Activated CD8-positive, alpha-beta memory T cell treated with anti-CD3 and anti-CD28 coated beads for 4 hours (primary cell): ENCODE measurements at places on chromosomes 6 and 20.

DNA sequence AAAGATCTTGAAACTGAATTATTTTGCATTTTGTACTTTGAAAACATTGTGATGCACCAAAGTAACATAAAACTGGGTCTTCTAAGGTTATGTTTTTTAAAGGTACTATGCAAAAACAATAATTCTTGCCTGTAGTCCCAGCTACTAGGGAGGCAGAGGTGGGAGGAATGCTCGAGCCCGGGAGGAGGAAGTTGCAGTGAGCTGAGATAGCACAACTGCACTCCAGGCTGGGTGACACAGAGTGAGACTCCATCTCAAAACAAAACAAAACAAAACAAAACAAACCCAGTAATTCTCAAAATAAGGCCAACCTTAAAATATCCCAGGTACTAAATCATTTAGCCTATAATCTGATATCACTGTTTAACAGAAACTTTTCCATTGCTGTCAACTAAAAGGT lies 269.6 kb downstream of the KHDC1L start:
- DNase-seq, result no peak

GRCh38 chr6:34145161-34146020 lies 496 bp downstream of the GRM4 start:
- no peak for DNase-seq

DNA sequence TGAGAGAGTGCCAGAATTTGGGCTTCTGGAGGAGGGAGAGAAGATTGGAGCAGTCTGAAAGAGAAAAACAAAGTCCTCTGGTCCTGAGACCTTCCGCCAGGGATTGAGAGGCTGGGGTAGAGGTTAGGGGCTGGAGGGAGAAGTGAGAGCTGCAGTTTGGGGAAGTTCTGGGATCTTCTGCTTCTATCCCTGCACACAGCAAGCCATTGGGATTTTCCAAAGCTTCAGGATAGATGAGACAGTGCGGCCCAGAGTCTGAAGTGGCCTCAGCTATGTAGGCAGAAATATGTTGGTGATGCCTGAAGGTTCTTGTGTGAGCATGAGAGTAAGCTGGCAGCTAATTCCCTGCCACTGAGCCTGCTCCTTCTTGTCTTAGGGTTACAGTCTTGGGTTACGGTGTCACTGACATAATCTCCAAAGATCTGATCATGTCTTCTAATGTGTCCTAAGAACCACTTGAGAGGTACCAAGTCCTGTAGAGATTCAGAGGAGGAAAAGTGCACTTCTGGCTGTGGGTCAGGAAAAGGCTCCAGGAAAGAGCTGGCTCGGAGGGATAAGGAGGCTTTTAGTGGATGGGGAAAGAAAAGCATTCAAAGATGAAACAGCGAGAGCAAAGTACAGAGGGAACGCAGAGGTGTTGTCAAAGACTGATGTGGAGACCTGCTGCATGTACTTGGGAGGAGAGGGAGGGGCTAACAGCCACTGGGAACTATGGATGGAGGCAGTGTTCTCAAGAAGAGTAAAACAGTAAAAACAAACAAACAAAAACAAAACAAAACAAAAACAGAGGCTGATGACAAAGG lies 131.1 kb upstream of the MYLIP start:
- DNase-seq, result no peak

- DNase-seq, result no peak
Measured at GRCh38 chr20:39880890-39881289, 808.1 kb downstream of the MAFB start.

DNA sequence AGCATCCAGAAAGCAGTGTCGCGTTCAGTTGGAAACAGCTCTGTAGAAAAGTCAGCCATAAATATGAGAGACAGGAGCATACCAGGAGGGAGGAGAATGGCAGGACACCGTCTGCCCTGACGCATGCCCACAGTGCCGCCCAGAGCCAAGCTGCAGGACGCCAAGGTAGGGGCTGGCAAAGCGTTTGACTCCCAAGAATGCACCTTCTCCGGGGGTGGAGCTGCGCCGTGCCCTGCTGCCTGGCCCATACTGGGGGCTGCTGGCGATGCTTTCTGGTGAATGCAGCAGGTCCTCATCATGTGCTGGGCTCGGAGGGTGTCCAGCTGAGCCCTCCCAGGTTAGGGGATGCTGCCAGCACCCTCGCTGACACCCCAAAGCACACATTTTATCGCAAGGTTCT lies 349.8 kb downstream of the CDH4 start:
- no peak for DNase-seq

DNA sequence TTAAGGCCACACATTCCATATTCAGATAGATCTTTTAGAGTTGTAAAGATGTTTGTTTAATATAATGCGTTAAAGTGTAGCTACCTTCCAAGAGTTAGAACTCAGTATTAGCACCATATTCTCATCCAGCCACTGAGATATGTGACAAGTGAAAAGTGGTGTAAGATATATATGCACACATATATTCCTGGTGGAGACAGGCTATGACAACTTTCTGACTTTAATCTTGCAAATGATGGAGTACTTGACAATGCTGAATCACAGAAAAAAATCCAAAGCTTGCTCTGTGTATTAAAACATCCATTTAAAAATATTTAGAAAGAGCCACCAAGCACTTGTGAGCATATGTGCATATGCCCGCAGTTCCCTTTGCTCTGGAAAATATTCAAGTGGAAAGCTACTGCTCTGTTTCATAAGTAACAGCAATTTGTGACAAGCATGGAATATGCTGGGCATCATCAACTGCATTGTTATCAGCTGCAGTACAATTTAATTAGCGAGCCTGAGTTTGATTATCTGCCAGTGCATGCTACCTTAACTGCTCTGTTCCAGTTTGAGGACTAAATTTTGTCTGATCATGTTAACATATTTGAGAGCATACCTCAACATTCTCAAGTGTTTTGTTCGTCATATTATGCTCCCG lies 64.8 kb downstream of the VIP start:
- DNase-seq, result no peak

- no peak for DNase-seq
Measured at GRCh38 chr6:105601541-105602236, 198.8 kb upstream of the PREP start.

GRCh38 chr6:29965563-29965872 lies 23.2 kb downstream of the HLA-A start:
- DNase-seq, result no peak

DNA sequence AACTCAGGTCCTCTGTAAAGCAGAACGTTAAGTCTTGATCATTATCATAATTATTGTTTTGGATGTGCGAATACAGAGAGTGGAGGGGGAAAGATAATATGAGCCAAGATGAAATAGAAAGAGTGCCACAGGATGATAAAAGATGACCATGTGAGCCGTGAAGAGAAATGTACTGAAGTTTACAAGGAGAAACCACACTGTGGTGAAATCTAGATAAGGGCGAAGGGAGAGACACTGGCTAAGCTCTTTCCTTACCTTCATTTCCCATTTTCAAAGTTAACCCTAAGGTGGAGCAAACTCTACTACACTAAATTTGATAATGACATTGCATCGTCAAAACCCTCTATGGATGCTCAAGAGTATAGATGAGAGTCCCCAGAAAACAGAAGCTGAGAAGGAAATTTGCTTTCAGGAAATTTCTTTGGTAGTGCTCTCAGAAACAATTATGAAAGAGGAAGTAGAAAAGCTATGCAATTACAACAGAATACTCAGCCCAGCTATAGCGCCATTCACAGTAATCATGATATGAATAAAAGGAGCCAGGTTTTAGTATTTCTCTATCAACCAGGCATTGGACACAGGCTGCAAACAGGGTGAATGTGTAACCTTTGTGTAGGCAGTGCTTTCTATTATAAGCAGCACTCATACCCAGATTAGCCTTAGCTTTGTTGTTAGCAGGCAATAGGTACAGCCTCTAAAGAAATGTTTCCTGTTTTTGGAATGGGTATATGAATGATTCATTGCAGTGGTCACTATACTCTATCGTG lies 1080.7 kb downstream of the GRIK2 start:
- DNase-seq, result no peak

DNA sequence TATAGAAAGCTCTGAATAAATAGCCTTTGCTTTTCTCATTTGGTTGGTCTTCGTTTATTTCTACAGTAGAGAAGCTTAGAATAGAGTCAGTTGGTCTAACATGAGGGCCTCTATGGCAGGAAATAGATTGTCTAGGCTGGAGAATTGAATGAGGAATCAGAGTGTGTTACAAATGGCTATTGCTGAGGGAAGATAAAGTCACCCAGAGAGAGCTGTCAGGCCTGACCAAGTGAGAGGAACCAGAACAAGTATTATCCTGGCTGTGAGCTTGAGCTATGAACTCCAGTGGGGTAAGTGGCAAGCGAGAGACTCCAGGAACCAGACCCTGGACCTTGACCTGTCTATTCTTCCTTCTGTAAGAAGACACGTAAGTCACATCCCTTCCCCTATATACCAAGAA lies 353.1 kb downstream of the CD83 start:
- no peak for DNase-seq

- DNase-seq, result no peak
Measured at GRCh38 chr20:41475503-41475902, 108.9 kb upstream of the EMILIN3 start.
